ENCODE measurements at places on chromosomes 7 and 10.
A peak's percentile ranks its signal among the peaks of the same experiment; 100 is the strongest.

DNA sequence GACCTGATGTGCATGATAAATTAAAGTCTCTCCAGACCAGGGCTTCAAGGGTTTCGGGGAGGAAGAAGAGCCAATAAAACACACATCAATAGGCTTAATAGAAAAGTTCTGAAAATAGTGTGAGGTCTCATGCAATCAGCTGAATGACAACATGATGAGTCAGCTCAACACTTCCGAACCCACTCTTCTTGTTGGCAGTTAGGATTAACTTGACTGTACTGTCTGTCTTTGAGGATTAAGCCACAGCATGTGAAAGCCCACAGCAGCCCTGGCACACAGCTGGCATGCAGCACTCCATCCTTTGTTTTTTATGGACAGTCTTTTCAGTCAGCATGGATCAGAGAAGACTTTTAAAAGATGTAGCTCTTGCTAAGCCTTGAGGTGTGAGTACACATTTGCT is 526.9 kb upstream of the VSTM2A start:
- DNase-seq = peak; percentile 7

GRCh38 chr7:115410972-115411686 is 489.2 kb downstream of the MDFIC start:
- DNase-seq = no peak

DNA sequence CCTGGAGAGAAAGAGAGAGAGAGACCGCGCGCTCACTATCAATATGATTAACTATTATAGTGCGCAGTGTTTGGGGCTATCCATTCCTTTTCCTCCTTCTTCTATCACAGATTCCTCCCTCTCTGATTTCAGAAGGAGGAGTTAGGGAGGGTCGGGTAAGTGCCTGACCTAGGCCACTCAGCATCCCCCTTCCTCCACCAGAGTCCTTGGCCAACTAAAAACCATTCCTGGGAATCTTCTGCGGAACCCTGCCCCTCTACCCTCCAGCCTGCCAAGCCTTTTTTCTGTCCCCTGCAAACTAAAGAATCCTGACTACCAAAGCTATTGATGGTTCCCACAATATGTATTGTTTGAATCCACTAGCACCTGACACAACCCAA is 256.2 kb upstream of the NFE2L3 start:
- DNase-seq = no peak

GRCh38 chr10:119549247-119549999 is 6.9 kb upstream of the RGS10 start:
- no peak for DNase-seq

DNA sequence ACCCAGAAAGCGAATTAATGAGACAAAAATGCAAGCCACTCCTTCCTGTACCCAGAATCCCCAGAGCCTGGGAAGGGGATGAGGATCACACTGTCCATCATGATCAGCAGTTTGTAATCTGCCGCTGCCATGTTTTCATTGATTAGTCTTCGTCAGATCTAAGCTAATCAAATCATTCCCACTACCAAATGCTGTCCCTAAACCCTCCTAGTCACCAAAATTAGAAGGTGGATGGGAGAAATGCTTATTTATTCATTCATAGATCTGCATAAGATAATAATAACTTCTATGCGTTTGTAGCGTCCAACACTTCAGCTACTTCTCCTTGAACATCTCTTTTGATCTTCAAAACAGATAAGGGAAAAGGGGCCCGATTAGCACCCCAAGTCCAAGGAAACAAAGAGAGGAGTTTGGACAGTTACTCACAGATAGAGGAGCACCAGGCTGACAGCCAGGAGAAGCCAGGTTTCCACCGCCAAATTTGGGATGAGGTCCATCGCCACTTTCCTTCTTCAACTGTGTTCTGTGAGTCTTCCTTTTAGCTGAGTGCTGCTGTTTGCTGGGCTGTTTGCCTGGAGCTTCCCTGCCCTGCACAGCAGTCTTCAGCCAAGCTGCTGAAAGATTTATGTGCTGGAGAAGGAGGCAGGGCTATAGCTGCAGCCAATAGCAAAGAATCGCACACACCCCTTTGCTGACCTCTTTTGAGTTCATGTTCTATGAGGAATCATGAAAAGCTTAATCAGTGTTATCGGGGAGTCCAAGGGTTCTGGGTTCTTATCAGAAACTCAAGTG is at the start of gene CYP3A5:
Gene CYP3A5 (minus strand): TSS at position 597 of the 792 bp plus-strand sequence. CDS start 100 bp downstream, at position 497.
- no peak for DNase-seq

DNA sequence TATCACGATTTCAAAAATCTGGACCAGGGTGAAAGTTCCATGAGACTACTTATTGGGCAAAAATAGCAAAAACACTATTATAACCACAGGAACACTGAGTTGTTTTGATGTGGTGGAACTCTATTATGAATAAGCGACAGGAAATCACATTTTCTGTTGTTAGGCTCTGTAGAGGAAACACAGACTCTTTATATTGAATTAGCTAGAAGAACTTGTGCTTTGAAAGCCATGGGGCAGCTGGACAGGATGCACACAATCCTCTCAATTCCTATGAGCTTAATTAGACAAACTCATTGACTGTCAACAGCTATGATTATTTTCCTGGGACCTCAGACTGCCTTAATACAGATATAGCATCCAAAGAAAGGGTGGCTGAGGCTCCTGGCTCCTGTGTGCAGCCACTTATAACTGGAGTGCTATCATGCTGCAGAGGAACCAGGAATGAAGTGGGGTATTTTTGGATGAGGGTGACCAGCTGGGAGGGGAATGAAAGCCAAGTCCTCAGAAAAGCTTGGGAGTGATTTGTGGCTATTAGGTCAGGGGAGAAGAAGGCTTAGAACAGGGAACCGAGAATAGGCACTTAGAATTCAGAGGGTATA is 657.3 kb downstream of the TYW1 start:
- DNase-seq = no peak

GRCh38 chr7:16033233-16033632 is 346.8 kb upstream of the MEOX2 start:
- no peak for DNase-seq

GRCh38 chr10:101103430-101103829 is 27.7 kb upstream of the TLX1 start:
- no peak for DNase-seq

DNA sequence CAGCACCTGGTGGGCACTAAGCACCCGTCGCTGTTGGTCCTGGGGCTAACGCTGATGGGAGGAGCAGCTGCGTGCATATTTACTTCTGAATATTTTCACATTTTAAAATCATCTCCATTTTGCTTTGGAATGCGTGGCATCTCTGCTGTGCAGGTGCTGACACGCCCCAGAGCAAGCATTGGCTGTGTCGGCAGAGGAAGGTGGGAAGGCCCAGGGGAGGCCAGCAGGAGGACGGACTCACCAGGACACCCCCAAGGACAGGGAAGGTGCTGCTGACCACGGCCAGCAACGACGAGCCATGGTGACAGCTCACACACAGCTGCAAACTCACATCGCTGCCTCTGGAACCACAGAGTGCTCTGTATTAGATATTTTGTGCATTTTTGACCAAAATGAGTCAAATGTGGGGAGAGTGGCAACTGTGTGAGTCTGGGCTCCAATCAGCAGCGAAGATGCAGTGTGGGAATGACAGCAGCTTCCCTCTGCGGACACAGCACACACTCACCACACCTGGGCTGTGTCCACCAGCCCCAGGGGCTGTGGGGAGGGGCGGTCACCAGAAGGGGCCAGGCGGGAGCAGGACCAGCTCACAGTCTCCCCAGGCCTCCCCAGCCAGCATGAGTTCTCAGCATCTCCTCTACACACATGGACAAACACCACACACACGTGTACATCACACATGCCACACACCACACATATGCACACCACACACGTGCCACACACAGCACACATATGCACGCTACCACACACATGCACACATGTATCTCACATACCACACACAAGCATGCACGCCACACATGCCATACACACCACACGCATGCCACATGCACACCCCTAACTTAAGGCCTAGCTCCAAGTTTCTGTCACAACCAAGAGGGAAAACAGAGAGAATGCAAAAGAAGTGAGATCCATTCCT is 58.2 kb downstream of the PTPRN2 start:
- DNase-seq = no peak

DNA sequence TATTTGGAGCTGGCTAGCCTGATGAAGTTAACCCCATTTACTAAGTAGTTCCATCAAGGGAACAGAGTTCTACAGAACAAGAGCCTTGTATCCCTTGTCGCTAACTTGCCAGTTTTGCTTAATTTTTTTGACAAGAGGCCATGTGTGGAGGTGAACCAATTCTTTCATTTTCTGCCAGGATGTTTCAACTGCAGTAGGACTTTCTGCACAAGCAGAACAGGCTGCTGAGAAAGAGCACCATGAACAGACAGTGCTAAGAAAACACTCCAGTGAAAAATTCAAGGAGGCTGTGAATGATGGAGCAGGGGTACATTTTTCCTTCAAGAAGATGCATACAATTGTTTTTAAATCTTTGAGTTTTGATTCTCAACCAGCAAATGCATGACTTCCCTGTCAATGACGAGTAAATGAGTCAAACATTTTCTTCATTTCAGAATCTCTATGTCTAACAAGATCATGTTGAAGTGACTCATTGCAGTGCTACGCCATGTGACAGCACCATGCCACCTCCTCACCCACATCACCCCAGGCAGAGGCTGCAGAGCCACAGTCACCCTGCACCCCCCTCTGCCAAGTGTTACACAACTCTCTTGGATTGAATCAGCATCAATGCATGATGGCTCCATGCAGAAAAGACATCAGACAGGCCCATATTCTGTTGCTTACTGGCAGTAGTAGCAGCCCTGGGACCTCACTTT is 193.1 kb downstream of the COBL start:
- DNase-seq = peak; percentile 87

- DNase-seq = no peak
Observed at GRCh38 chr10:11156480-11156879, 138.8 kb downstream of the CELF2 start.

- no peak for DNase-seq
Observed at GRCh38 chr7:87220734-87221215, 1.2 kb upstream of the TMEM243 start.

- no peak for DNase-seq
Observed at GRCh38 chr10:69069090-69070042, 18.5 kb upstream of the SRGN start.

- DNase-seq = no peak
Observed at GRCh38 chr7:94525923-94526322, 16.3 kb downstream of the CASD1 start.

- DNase-seq = no peak
Observed at GRCh38 chr10:128073890-128074289, 52.3 kb downstream of the MKI67 start.

- DNase-seq = no peak
Observed at GRCh38 chr7:133846203-133846945, 280.8 kb upstream of the LRGUK start.

DNA sequence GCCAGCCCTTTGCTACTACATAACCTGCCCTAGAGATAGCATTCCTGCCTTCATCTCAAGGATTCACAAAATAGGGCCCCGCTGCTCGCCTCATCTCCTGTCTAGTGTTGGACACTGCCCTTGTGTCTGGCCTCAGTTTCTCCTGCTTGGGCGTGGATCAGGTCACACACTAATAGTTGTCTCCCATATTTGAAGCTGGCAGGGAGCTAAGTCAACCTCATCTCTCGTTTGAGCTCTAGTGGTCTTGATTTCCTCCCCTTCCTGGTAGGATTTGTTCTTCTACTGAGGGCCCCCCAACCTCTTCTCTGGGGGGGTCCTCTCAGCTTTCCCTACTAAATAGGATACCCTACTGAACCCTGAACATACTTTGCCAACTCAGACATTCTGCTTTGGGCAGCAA is 42.2 kb downstream of the ADCYAP1R1 start:
- no peak for DNase-seq

DNA sequence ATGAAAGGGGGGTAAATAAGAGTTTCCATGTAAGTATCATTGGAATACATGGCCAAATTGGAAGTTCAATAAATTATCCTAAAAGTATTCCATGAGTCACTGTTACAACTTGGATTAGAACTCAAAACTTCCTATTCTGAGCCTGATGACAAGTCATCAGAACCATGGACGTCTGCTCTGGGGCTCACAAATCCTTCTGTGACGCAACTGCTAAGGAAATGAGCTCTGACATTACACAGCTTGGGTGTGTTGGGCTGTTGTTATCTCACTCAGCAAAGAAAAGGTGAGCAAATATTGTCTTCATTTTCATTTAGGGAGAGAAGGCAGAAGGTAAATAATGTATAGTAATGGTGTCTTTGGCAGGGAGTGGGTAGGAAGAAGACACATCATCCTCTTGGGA is 214.8 kb upstream of the ADO start:
- no peak for DNase-seq

- DNase-seq = no peak
Observed at GRCh38 chr10:92751534-92751811, 61.7 kb downstream of the HHEX start.

DNA sequence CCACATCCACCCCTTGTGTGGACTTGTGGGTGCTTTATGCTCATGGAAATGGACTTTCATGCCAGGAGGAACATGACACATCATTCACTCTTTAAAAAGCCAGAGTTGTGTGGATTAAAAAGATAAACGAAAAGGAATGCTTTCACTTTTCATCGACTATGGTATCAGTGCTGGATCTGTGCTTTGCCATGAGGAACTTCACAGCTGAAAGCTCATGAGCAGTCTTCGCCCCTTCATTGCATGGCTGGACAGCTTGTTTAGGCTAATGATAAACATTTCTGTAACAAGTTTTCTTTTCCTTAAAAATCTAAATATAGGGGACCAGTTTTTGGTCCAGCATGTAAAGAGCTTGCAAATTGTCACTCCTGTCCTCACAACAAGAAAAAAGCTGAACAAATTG is 173.6 kb upstream of the NPS start:
- no peak for DNase-seq

GRCh38 chr7:158029509-158029908 is 558.1 kb downstream of the PTPRN2 start:
- DNase-seq = no peak

- no peak for DNase-seq
Observed at GRCh38 chr7:105731042-105731441, 145.4 kb downstream of the ATXN7L1 start.

- no peak for DNase-seq
Observed at GRCh38 chr7:138666385-138666784, 34.8 kb downstream of the SVOPL start.

GRCh38 chr7:159008417-159008816 is 136.2 kb downstream of the VIPR2 start:
- no peak for DNase-seq

GRCh38 chr7:66847879-66848790 is 72.9 kb upstream of the TMEM248 start:
- DNase-seq = peak; percentile 71
